Right renal pelvis (tissue), 4 donors: ENCODE measurements at places on chromosomes 6 and 20. TPM values are rescaled to one million over a fixed set of nuclear protein-coding genes. Genes with fewer than 3 reads are reported as not detected.

DNA sequence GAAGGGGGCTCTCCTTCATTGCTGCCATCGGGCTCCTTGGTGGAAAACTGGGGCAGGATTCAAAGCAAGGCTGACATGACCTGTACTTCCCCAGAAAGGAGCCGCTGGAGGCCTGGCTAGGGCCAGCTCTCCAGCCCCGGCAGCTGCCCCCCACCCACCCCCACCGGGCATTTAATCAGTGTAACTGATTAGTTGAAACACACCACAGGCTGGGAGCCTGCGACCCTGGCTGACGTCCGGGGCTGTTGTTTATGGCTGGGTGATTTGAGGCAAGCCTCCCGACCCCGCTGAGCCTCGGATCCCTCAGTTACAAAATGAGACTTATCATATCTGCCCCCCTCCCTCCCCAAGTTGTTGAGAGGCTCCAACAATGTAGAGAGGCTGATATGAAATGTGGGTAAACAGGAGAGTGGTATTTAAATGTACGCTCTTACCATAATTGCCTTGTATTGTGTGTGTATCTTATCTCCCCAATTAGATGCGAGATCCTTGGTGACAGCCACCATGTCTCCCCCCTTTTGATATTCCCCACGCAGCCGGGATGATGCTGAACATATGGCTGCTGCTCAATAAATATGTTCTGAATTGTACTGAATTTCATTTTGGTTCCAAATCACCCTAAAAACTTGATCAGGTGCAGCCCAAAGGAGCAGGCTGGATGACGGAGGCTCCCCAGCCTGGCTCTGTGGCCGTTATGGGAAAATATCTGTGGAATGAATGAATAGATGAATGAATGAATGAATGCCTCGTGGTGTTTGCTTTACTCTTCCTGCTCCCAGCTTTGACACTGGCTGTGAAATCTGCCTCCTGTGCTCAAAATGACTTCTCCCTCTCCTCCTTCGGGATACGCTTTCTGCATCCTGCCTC is 31.8 kb upstream of the APCDD1L start:
- no peak for DNase-seq

The ANKEF1 gene
- polyA plus RNA-seq: 7.6 TPM

The ANGPT4 gene
- polyA plus RNA-seq: 0.19 TPM

- no peak for DNase-seq
Measured at GRCh38 chr20:45495501-45495941, 19.9 kb downstream of the SPINT3 start.

- no peak for DNase-seq
Measured at GRCh38 chr6:53044071-53044470, 21.1 kb upstream of the FBXO9 start.

DNA sequence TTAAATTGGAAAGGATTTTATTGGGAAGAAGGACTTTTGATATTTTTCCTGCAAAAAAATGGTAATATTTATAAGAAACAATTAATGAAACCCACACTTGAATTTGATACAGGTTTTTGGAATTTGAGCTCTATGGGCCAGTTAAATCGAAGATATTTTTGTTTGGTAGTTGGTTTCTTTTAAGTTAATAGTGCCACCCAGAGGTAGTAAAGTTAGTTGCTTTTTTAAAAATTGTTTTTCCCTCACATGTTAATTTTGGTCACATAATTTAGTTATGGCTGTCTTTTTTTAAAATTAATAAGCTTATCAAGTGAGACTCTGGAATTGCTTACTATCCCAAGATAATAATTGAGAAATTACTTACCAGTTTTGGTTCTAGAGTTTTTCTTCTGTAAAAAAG is 7.1 kb downstream of the PRIM2 start:
- DNase-seq: no peak

The ENPP4 gene
- 19.0 TPM for polyA plus RNA-seq

The CASP8AP2 gene
- 26.2 TPM for polyA plus RNA-seq

DNA sequence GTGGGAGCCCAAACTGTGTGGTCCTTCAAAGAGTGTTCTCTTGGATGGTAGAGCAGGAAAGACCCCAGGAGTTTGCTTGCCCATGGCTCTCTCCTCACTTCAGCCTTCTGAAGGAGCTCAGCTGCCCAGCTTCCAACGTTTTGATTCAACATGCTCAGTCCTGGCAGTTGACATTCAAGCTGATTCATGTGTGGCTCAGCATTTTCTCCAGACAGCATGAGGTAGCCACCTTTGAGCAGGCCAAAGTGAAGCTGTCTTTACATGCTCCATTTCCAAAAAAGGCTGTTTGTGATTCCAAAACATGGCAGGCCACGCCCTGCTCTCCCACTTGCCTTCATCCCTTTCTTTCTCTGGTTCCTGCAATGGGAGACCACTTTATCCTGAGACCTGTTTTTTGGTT is 280.2 kb downstream of the TBC1D7 start:
- no peak for DNase-seq

The APCDD1L gene
- polyA plus RNA-seq: 16.4 TPM

DNA sequence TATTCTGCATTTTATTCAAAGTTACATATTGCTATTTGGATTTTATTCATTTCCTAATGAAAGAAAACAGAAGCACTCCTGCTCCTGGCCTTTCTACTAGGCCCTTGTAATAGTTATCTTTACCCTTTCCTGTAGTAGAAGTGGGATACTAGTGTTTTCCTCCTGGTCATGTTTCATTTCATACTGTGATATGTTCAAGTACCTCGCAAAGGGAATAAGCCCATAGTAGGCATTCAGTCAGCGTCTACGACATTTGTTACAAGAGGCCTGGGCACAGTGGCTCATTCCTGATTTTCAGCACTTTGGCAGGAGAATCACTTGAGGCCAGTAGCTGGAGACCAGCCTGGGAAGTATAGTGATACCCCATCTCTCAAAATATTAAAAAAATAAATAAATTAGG is 154.1 kb downstream of the ARID1B start:
- no peak for DNase-seq

DNA sequence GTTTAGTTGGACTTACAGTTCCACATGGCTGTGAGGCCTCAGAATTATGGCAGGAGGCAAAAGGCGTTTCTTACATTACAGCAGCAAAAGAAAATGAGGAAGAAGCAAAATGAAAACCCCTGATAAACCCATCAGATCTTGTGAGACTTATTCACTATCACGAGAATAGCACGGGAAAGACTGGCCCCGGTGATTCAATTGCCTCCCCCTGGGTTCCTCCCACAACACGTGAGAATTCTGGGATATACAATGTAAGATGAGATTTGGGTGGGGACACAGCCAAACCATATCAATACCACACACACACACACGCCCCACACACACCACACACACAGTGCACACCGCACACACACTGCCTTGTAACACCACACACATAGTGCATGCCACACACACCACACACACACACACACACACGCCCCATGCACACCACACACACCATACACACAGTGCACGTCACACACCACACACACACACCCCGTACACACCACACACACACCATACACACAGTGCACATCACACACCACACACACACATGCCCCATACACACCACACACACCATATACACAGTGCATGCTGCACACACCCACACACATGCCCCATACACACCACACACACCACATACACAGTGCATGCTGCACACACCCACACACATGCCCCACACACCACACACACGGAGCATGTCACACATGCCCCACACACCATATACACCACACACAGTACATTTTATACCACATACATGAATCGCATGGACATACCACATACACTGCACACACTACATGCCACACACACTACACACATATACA is 310.5 kb downstream of the TAF4 start:
- DNase-seq: no peak

GRCh38 chr20:46550461-46550860 is at the start of gene OCSTAMP:
Gene OCSTAMP (minus strand): TSS chr20:46550654. CDS start chr20:46550560, 94 bp downstream.
- no peak for DNase-seq

DNA sequence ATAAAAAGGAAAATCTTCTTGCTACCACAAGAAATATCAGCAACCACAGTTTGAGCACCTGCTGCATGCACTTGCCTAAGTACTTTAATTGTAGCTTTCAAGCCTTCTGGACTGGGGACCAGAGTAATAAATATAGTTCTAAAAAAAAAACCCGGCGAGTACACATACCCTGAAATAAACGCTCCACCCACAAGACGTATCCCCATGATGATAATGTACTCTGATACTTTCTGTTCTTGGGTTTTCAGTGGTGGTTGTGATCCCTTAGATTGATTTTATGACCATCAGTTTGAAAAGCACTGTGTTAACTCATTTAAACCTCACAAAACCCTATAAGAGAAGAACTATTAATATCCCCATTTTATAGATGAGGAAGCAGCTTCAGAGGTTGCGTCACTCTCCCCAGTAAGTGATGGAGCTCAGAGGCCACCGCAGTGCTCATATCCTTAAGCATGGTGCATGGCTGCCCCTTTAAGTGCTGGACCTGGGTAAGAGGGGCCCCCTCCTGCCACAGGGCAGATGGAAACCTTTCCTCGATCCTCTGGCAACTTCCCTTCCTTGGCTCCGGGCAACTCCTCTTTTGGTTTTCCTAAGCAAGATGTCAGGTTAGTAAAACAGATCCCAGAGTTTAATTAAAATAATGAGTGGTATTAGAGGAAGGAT is 67.3 kb downstream of the KCNB1 start:
- no peak for DNase-seq

DNA sequence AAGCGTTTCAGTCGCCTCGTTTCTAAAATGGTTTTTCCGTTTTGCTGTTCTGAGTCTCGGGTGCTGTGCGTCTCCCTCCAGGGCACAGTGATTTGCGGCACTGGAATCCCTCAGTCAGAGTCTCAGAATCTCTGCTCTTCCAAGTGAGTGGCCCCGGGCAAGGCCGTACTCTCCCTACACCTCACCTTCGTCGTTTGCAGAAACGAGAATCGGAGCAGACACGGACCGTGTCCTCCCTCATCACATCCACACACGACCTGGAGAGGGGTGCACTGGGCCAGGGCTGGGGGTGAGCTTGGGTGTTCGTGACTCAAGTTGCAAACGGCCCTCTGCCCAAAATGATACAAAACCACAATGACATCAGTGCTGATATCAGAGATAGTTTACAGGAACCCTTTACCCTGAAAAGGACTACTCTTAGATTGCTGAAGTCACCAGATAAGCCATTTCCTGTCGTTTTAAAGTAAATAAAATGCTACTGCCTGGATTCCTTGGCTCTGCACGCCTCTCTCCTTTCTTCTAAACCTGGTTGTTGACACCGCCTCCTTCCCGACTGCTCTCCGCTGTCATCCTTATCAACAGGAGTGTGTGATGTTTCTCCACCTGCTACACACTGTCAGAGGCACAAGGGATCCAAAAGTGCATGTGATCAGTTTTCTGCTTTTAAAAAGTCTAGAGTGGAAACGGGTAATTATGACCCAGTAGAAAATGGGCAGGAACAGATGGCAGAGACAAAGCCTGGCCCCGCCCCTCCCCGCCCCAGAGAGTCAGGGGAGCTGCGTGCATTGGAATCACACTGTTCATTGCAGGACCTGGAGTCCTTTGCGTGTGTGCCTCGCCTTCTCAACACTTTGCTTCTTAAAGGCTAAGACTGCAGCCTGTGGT is 38.4 kb downstream of the KIF25 start:
- DNase-seq: no peak

DNA sequence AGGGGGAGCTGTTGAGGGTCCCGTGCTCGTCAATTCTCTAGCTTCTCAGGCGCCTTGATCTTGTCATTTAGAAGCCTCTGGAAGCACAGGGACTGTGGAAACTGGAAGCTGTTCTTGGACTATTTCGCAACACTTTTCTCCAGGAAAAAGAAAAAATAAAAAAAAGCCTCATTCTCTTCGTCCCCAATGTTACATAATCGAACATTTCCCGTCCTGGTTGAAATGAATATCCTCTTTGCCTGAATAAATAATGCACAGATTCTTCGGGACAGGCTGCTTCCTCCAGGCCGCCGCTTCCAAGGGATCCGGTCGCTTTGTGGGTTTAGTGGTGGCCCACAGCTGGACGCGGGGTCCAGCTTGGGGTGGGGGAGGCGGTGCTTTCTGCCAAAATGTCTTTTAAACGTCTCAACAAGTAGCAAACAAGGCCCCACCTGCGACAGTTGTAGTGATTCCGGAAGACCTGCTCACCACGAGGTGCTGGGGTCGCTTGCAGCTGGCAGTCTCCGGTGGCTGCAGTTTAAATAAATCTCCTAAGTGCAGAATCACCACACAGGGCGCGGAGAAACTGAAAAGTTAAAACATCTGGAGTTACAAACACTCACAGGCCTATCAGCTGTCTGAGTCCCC is 125.9 kb upstream of the ESR1 start:
- no peak for DNase-seq

GRCh38 chr6:35716798-35717197 is 20.0 kb upstream of the ARMC12 start:
- DNase-seq: no peak

GRCh38 chr6:14149739-14150130 is 32.2 kb downstream of the CD83 start:
- DNase-seq: no peak

DNA sequence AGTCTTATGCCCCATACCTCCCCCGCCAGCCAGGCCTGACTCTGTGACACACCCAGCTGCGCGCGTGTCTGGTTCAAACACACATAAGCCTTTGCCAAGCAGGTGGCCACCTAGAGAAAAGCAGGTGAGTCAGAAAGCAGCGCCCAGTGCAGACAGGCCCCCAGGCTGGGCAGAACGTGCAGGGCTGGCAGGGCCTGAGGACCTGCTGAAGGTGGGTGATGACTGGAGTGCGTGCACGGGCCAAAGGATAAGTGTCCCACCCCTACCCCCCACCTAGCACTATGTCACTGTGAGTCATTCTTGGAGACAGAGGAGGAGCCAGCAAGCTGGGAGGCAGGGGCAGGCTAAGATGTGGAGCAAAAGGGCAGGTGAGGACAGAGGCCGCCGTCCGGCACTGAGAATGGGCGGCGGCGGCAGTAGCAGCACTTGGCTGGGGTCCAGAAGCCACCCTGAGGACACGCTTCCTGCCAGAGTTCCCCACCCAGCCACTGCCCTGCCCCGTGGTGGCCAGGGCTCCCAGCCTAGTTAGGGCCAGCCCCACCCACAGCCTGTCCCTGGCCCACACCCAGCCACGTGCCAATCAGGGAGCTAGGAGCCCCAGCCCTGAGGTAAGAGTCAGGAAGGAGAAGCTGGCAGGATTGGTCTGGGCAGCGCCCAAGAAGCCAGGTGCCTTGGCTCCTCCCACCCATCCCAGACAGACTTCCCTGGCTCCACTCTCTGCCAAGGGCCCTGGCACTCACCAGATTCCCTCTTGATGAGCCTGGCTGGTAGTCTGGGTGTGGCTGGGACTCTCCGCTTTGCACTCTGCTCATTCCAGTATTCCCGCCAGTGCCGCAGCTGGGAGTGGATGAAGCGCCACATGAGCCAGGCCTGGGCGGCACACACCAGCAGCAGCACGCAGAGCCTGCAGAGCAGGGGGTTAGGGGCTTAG is 72.7 kb downstream of the TRAM2 start:
- DNase-seq: no peak

GRCh38 chr6:159722655-159723054 is 4.7 kb upstream of the WTAP start:
- DNase-seq: no peak
